ENCODE measurements at places on chromosomes 2 and 18.

GRCh38 chr18:2316082-2316750 is 255.1 kb downstream of the METTL4 start:
- no peak for DNase-seq

DNA sequence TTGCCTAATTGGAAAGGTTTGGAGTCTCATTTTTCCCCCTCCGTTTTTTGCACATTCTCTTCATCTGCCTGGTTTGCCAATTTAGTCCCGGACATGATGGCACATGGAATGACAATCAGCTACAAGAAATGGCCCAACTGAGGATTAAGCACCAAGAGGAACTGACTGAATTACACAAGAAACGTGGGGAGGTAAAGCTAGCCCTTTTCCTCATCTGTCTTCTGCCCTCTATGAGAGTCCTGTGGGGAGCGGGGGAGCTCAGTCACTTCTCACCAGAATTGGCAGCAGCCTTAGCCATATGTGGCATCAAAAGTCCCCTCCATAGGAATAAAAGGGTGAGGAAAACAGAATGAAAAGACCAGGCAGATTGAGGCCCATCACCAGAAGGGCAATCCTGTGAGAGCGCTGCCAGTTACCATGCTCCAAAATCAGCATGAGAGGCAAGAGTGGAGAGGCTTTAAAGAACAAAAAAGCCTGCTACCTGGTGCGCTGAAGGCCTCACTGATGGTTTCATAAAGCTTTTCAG is 11.6 kb downstream of the ATG16L1 start:
- DNase-seq: no peak

- no peak for DNase-seq
Observed at GRCh38 chr2:134758633-134759032, 39.8 kb upstream of the TMEM163 start.

- DNase-seq: no peak
Observed at GRCh38 chr18:10239991-10240634, 214.3 kb upstream of the APCDD1 start.

DNA sequence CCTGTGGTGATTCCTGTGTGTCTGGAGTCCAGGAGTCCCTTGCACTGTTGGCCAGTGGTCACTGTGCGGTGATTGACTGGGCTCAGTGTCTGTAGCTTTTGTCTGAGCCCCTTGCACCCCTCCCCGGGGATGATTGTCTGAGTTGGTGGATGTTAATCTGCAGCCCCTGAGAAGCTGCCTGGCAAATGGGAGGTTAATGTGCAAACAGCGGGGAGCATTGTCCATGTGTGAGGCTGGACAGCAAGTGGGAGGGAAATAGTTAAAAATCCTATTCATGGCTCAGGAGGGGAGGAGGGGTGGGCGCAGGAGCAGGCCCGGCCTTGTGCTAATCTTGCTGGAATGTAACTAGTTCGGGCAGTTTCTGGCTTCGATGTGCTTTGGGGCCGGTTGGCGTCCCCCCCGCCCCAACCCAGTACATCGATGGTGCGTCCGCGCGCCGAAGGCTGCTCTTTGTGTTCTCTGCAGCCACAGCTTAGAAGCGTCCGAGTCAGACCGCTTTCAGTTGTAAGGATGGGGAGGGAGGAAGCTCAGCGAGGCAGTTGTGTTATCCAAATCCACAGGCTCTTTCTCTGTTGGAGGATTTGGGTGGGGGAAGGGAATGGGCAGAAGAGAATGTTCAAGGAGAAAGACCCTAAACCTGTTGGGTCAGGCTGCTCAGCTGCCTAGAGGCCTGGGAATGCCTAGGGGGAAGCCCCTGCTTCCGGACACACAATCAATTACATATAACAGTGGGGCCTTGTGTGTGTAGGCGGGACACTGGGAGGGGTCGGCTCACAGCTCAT is 71.8 kb downstream of the TGOLN2 start:
- DNase-seq: peak; percentile 91

GRCh38 chr2:70561893-70562292 is 8.3 kb upstream of the TGFA start:
- no peak for DNase-seq

- no peak for DNase-seq
Observed at GRCh38 chr18:23924813-23925212, 89.7 kb upstream of the TTC39C start.

DNA sequence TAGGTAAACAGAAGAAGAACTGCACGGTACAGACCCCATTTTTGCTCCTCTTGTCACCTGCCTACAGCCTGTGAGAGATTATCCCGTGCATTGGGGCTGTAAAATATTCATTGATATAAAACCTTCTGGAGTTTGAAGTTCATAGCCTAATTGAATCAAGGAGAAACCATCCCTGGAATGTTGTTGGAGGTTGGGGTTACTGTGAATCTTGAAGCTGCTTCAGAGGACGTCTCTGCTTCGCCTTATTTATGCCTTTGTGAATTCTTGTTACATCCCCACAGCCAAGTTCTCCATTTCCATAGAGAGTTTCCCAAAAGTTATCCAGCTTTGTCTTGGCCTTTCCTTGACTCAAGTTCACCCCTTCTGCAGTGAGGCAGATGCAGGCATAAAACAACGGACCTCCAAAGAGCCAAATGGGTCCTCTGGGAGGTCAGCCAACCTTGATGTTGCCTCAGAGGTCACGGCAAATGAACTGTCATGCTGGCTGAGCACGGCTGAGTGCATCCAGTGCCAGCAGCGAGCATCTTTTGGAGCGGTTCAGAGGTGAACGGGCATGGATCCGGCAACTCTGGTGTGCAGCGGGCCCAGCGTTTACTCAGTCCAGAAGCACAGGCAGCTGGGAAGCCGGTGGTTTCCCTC is 317.6 kb downstream of the PRKCE start:
- DNase-seq: no peak

DNA sequence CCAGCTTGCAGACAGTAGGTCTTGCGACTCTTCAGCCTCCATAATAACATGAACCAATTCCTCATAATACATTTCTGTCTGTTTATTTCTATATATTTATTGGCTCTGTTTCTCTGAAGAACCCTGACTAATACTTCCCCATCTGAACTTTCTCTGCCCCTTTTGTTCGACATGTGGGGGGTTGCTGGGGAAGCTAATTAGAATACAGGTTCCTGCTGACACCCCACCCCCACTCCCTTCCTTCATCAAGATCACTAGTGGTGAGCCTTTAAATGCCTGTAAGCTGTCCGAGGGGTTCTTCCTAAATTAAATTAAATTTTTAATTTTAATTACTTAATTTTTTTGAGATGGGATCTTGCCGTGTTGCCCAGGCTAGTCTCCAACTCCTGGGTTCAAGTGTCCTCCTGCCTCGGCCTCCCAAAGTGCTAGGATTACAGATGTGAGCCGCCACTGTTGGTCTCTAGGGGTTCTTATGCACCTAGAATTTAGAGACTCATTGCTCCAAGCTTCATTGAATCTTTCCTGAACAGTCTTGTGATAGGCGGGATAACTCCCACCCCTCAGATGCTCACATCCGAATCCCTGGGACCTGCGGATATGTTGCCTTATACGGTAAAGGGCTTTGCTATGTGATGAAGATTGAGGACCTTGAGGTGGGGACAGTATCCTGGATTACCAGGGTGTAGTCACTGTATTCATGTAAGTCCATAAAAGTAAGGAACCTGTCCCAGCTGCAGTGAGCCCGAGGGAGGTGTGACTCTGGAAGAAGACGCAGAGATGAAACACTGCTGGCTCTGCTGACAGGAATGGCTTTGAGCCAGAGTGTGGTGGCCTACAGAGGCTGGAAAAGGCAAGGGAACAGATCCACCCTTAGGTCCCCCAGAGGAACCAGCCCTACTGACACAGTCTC is 26.2 kb downstream of the HPCAL1 start:
- DNase-seq: no peak

DNA sequence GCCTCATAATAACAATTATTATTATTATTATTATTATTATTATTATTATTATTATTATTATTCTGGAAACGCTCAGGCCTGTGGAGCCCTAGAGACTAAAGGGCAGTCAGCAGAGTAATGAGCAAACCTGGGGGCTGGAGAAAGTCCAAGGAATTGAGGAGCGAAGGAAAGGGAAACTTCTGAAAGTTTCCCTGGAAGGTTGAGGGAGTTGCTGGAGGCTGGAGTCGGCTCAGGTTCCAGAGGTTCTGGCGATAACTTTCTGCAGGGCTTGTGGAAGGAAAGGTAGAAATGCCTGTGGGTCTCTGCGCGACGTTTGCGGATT is 9.2 kb downstream of the POU3F3 start:
- peak; percentile 64 for DNase-seq

- no peak for DNase-seq
Observed at GRCh38 chr2:16031848-16032159, 91.5 kb downstream of the MYCN start.

- no peak for DNase-seq
Observed at GRCh38 chr18:24400587-24400986, 3.0 kb upstream of the OSBPL1A start.

DNA sequence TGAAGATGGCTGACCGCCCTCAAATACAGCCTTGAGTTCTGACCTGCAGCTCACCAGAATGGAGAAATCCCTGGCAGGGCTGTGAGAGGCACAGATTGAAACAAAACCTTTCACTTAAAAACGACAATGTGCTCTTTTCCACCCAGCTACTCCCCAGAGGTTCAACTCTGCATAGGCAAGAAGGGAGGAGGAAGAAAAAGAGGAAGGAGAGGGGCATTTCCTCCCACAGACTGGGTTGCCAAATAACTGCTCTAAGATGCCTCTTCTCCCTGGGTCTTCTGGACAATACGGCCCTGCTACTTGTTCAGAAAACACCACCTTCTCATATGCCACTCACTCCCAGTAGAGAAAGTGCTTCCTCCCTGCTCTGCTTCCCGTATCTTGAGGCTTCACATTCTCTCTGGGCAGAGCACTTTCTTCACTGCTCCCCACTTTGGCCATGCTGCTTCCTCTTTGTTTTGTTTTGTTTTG is 136.4 kb upstream of the SLC1A4 start:
- DNase-seq: no peak

- no peak for DNase-seq
Observed at GRCh38 chr2:120324933-120325332, 21.0 kb upstream of the INHBB start.

DNA sequence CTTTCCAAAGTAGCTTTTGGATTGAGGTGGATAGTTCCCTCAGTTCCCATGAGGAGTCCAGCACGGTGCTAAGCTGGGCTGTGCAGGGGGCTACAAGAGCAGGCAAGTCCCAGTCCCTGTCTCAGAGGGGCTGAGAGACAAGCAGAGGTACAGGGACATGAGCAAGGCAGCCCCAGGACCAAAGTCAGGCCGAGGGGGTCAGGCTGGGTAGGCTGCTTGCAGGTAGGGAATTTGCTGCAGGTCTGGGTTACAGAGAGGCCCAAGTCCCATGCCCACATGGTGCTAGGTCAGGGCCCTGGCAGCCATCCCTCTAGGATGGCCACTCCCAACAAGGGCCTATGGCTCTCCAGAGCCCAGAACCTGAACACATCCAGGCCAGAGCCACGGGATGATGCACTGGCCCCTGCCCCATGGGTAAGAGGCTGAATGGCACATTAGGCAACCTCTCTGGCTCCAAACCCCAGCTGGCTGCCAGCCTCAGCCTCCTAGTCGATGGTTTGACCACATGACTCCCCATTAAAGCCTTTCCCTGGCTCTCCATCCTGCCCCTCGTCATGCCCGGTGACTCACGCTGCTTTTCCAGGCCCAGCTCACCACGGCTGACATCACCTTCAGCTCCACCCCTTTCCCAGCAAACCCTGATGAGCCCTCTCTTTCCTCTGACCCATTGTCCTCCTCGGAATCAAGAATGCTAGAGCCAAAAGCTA is 83.7 kb downstream of the SDC1 start:
- DNase-seq: no peak

GRCh38 chr18:9488538-9488937 is 13.2 kb downstream of the RALBP1 start:
- DNase-seq: no peak

- DNase-seq: no peak
Observed at GRCh38 chr2:62178741-62179271, 17.1 kb upstream of the B3GNT2 start.

DNA sequence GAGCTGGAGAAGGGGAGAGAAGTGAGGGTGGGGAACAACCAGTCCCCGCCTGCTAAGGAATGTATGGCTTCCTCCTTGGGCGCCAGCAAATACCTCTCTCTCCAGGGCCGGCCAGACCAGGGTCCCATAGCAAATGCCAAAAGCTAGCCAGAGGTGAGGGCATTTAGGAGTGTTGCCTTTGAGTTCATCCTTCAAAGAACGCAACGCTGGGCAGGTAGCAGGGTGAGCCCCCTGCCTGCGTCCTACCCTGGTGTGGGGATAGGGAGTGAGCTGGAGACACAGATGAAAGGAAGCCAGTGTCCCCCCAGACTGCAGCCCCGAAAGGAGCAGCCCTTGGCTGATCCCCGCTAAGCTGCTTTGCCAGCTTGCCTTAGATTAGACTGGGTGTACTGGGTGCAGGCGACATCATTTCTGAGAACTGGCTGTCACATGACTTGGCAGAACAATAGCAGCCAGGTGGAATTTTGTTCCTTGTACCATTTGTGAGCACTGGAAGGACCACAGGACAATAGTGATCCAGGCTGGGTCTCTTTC is 40.4 kb downstream of the KLHL29 start:
- DNase-seq: peak; percentile 67

DNA sequence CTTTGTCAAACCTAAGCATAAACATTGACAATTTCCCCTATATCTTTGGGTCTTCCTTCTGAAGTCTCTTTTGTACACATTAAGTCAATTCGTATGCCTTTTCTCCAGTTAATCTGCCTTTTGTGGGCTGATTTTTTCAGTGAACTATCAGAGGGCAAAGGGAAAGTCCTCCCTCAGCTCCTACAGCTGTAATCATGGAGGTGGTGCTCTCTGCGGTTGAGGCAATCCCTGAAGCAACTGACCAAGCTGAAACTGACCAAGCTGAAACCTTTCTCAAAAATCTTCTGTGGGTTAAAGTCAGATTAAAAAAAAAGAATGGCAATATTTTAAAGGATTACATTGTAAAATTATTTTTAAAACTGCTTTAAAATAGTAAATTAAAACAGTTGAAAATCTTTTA is 105.8 kb upstream of the DNAJC10 start:
- DNase-seq: no peak

GRCh38 chr2:195608768-195609454 is 48.1 kb upstream of the SLC39A10 start:
- no peak for DNase-seq

- peak; percentile 53 for DNase-seq
Observed at GRCh38 chr2:24824966-24825882, 32.0 kb downstream of the CENPO start.

DNA sequence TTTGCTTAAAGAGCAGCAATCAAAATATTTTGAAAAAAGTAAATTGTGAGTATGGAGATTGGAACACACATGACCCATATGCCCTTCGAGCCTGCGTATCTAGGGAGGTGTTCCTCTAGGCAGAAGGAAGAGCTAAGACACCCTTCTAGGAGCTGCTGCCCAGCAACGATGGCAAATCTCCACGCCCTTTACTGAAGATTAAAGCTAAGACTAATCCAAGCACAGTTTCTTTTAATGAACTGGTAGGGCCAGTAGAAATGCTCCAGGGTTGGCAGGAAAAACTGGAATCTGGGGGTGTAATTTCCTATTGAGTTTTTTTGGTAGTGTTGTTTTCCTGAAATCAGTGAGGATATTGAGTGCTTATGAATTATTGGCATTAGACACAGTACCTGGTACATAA is 712 bp upstream of the SERPINB13 start:
- no peak for DNase-seq

DNA sequence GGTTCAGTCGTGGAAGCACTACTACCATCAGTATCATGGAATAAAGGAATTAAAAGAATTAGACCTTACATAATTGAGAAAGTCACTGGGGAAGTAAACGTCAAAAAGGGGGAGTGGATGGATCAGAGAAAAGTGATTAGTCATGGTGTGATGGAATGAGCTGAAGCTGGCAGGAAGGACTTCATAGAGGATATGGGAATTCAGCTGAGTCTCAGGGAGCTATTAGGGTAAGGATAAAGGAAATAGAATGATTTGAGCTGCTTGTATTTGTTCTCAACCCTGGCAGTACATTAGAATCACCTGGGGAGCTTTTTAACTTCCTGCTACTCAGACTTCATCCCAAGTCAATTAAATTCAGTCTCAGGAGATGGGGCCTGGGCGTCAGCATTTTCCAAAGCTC is 53.4 kb upstream of the SETBP1 start:
- DNase-seq: no peak
